ENCODE measurements at places on chromosomes 6 and 20. TPM values are rescaled to one million over a fixed set of nuclear protein-coding genes. Genes with fewer than 3 reads are reported as not detected.

DNA sequence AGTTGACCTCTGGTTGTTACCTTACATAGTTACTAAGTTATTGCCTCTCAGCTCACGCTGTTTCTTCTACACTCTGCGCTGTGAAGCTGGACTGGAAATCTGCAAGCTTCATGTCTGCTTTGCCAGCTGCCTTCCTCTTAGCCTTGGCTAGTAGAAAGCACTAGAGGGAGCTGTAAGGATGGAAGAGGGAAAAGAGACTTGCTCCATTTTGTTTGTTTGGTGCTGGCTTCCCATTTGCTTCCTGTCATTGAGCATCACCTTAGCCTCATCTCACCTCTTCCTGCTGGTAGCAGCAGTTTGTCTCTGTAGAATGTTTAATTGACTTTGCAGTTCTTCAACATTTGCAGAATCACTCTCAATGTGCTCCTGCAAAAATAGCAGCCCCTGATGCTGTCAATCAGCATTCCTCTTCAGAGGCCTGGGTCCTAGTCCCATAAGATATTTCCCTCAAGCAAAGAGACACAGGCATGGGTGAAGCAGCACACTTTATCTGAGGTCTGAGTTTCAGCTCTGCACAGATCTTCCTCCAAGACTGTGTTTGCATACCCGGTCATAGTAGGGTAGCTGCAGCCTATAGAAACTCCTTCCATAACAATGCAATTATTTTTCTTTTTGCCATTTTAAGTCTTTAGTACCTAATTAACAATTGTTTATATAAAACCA is 302.2 kb upstream of the EPHA7 start:
- no peak for DNase-seq

TREM1 gene
- total RNA-seq: not detected

ETV7 gene
- 0.15 TPM for total RNA-seq

- DNase-seq: no peak
Measured at GRCh38 chr6:32444433-32444832, 4.7 kb downstream of the HLA-DRA start.

DNA sequence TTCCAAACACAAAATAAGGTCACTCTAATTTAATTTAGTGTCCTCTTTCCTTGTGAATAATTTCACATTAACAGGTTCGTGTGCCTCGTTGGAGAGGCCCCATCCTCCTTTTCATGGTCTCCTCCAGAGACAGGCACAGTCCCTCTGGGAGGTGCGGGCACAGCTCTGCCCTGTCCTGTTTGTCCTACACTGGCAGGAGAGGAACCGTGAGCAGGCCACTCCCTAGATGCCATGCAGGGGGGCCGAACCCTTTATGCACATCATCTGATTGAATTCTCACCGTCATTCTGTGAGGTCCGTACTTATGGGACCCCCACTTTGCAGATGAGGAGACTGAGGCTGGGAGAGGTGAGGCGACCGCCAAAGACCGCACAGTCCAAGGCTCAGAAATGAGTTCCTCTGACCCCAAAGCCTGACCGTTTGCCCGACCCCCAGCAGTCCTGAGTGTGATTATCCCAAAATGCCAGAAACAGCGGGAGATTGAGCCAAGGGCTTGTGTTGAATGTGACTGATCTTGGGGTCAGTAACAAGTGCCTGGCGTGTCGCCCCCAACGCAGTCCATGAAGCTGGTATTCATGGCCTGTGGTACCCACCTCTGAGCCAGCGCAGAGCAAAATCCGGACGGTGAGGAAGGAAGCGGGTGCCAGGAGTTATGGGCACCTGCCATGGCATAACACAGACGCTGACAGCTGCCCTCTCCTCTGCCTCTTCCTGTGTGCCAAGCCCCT is 43.5 kb downstream of the PMEPA1 start:
- DNase-seq: no peak

GRCh38 chr20:50844430-50845100 is 49.7 kb downstream of the BCAS4 start:
- peak; percentile 52 for DNase-seq

SIRPG gene
- not detected for total RNA-seq

GRCh38 chr6:9437836-9438235 is 977.0 kb downstream of the TFAP2A start:
- DNase-seq: peak; percentile 19

DNA sequence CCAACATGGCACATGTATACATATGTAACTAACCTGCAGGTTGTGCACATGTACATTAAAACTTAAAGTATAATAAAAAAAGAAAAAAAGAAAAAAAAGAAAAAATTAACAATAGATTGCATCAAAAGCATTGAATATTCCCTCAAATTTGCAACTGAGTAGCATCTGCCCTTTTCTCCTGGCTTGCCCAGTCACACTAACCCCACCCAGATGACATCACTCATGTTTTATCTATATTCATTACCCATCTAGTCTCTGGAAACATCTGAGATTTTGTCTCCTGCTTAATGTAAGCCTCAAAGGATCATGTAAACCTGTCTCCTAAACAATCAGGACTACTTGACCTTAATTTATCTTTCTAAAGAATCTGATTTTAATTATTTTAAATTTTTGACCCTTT is 706.8 kb downstream of the CD109 start:
- DNase-seq: no peak

All from HFFc6 (cell line).